Fibroblast of pulmonary artery (primary cell): ENCODE measurements at places on chromosomes 1 and 21.
A peak's percentile ranks its signal among the peaks of the same experiment; 100 is the strongest.

DNA sequence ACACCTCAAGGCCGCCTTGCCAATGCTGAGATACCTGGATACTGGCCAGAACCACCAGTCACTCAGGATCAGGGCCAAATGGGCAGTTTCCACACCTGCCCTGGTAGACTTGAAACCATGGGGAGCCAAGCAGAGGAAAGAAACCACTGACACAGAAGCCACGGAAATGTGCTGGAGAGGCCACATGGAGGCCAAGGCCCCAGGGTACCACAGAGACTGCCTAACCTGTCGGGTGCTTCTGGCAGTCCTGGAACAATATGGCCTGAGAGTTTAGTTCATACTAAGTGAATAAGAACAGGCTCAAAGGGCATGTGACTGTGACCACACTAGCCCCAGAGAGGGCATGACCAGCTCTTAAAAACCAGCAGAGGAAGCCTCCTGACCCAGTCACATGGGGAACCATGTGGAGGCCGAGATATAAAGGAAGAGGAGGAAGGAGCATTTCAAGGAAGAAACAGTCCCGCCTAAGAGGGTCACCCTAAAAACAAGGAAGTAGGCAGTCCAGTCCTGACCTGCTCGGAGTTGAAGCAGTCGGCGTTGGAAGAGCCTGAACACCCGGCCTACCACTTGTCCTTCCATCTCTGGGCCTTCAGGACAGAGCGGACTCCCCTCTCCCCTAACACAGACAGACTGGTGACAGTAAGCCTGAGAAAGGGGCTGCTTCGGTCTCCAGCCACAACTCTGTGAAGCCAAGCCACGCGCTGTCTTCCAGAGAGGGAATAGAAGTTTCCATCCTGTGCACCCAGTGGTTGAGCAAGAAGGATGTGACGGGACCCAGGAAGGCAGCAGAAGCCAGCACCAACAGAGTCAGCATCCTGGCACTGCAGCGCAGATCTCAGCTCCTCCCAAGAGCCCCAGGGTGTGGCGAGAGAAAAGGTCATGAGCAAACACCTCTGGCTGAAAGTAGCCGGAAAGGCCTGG lies at the start of gene DENND2D:
DENND2D (minus strand) TSS at position 766 of the 921 bp plus-strand sequence; CDS start at position 579, 187 bp downstream.
- no peak for DNase-seq

DNA sequence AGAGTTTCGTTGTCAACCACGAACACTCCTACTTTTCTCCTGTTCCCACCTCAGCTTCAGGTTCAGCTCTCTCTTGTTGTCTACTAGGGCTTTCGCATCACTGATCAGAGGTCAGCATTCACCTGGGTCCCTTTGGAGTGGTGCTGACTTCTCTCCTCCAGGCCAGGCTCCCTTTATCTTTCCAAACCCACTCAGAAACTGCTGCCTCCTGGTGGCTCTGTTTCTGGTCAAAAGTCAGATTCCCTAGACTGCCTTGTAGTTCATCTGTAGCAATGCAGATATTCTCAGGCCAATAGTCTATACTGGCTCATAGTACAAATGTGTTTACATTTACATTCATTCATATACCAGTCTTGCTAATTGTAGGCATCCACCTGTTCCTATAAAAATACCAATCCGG lies 6.4 kb upstream of the ERI3 start:
- peak; percentile 22 for DNase-seq

GRCh38 chr1:50705699-50706098 lies 254.4 kb downstream of the FAF1 start:
- no peak for DNase-seq

DNA sequence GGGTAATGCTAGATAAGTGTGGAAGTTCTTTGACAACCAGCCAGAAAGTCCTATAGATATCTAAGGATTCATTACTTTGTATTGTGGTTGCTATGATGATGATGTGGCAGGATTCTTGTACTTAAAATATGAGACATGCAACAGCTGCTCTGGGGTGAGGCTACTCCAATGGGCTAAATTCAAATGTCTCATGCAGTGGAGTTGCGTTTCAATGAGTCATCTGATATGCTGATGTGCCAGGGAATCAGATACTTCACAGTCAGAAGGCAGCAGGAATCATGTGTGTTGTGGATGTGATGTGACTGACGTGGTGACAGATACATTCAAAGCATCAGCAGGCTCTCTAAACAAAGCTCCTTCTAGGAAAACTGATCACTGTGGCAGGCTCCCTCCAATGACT lies 66.5 kb downstream of the TSEN15 start:
- peak; percentile 94 for DNase-seq

- DNase-seq: no peak
Observed at GRCh38 chr1:157189096-157189495, 50.9 kb upstream of the ETV3 start.

DNA sequence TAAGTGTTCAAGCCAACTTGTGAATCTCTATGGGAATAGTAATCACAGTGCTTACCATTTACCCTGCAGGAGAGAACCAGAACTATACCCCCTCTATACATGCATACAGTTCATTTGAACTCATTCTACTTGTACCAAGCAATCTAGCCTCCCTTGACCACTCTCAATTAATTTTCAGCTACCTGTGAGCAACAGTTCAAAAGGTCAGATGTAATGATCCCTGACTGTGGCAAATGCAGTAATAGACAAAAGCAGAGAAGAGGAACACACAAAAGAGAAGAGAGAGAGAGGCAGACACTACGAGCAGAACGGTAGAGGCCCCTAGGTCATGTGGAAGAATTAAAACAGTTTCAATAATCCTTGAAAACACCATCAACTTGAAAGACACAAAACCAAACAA lies 52.8 kb downstream of the FMO4 start:
- DNase-seq: no peak

GRCh38 chr1:91564888-91565701 lies 64.4 kb downstream of the CDC7 start:
- peak; percentile 32 for DNase-seq

DNA sequence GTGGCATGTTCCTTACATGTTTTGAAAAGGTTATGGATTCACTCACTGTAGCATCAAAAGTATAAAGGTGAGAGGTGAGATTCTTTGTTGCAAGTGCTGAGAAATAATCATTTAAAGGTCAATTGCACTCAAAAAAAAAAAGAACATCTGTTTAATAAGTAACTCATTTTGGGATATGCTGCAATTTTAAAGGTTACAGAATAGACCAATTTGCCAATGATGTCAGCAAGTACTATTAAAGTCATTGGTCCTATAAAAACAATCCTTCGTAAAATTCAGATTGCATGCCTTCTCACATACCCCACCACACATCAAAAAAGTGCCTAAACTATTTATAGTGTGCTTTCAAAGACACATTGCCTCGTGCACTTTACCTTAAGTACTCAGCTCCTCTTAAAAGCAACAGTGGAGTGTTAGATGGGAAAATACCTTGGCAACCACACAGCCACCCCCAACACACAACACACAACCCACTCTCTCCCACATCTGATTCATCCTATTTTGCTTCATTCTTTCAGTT lies 218.2 kb upstream of the ADGRL2 start:
- peak; percentile 8 for DNase-seq

DNA sequence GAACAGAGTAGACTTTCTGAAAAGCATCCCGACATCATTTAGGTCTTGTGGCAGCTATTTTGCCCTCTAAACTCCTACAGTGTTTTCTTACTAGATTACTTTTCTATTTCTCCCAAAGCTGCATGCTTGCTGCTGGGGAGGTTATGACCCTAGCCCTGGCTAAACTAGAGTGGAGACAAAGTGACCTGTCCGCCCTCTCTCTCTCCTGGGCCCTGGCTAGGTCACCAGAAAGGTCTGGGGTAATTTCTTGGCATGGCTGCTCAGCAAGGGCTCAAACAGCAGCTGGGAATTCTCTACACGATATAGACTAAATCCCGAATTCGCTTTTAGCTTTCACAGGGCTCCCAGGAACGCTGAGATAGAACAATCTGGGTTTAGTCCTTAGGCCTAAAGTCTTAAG lies 84.5 kb upstream of the KCNE2 start:
- DNase-seq: no peak

- DNase-seq: peak; percentile 7
Observed at GRCh38 chr1:227775841-227776240, 39.6 kb upstream of the PRSS38 start.

GRCh38 chr21:17900281-17900989 lies 81.3 kb upstream of the C21orf91 start:
- DNase-seq: no peak

- no peak for DNase-seq
Observed at GRCh38 chr1:17123196-17124045, 4.2 kb upstream of the PADI2 start.

GRCh38 chr1:203162403-203162802 lies 13.2 kb downstream of the MYBPH start:
- DNase-seq: no peak

GRCh38 chr1:165052431-165052830 lies 304.1 kb downstream of the LMX1A start:
- no peak for DNase-seq
